GM23248 (cell line): ENCODE measurements at places on chromosomes 6 and 20. TPM values are rescaled to one million over a fixed set of nuclear protein-coding genes. Genes with fewer than 3 reads are reported as not detected.

- DNase-seq = no peak
- no peaks in the 10 kb centered on the region; the same call in 1 of the 2 replicates for H3K27me3 ChIP-seq
- no peaks in the 10 kb centered on the region for H3K36me3 ChIP-seq
- no peak overlapping the region for H3K27ac ChIP-seq
These were observed 271.3 kb downstream of the BMP7 start for GRCh38 chr20:56995149-56995548.

LZTS3 gene
- total RNA-seq = 9.0 and 12.1 TPM in 2 replicates

ZBTB12 gene
- total RNA-seq = 2.0 and 6.1 TPM in 2 replicates

GRCh38 chr6:167046861-167047495, 47.8 kb downstream of the CEP43 start:
- no peak overlapping the region for H3K4me3 ChIP-seq
- no peak for DNase-seq
- H3K4me1 ChIP-seq = no peaks in the 10 kb centered on the region

SLC22A16 gene
- total RNA-seq = not detected in 2 replicates

- H3K4me1 ChIP-seq = peaks cover 28% of the 10 kb centered on the region
- no peaks in the 10 kb centered on the region for H3K27me3 ChIP-seq
- H3K36me3 ChIP-seq = no peaks in the 10 kb centered on the region
These were observed 606.0 kb downstream of the HDGFL1 start for GRCh38 chr6:23175391-23175790.

DNA sequence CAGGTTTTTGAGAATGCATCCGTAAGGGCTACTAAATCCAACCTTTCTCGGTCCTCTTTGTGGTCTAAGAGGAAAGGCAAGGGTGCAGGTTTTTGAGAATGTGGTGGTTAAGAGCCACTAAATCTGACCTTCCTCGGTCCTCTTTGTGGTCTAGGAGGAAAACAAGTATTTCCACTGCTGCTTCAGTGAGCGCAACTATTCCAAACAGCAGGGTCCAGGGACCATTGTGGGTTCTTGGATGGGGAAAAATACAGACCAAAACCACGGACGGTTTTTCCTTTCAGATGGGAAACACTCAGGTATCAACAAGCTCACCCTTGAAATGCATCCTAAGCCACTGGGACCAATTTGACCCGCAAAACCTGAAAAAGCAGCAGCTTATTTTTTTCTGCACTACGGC, 21.9 kb downstream of the BTBD9 start:
- no peak for DNase-seq
- H3K4me1 ChIP-seq = peaks cover 12% of the 10 kb centered on the region
- H3K27ac ChIP-seq = no peak overlapping the region
- no peaks in the 10 kb centered on the region for H3K36me3 ChIP-seq
- H3K27me3 ChIP-seq = no peaks in the 10 kb centered on the region

GRCh38 chr6:53724501-53724900, 58.9 kb upstream of the KLHL31 start:
- no peaks in the 10 kb centered on the region for H3K36me3 ChIP-seq
- peaks cover 14% of the 10 kb centered on the region for H3K4me1 ChIP-seq
- DNase-seq = no peak
- no peaks in the 10 kb centered on the region for H3K27me3 ChIP-seq

LAMP5 gene
- total RNA-seq = 0.11 TPM in 1 of 2 replicates, not detected in the other

GRCh38 chr20:36248836-36249235, 12.6 kb downstream of the AAR2 start:
- no peak overlapping the region for H3K27ac ChIP-seq
- no peaks in the 10 kb centered on the region for H3K4me1 ChIP-seq
- DNase-seq = no peak
- H3K4me3 ChIP-seq = no peak overlapping the region
- no peaks in the 10 kb centered on the region for H3K27me3 ChIP-seq
